SJSA1 (cell line): ENCODE measurements at places on chromosomes 7 and 10.

DNA sequence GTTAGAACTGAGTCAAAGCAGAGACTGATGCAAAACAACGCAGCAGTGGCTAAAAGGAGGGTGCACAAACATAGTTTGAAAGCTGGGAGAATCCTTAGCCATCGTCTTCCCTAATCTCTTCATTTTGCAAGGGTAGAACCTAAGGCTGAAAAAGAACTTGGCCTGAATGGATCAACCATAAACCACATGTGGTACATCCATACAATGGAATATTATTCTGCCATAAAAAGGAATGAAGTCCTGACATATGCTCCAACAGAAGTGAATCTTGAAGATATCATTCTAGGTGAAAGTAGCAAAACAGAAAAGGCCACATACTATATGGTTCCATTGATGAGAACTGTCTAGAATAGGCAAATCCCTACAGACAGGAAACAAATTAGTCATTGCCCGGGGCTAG, 330.3 kb upstream of the NPVF start:
- DNase-seq: no peak

GRCh38 chr7:35757574-35757973, 43.3 kb upstream of the SEPTIN7 start:
- DNase-seq: no peak

DNA sequence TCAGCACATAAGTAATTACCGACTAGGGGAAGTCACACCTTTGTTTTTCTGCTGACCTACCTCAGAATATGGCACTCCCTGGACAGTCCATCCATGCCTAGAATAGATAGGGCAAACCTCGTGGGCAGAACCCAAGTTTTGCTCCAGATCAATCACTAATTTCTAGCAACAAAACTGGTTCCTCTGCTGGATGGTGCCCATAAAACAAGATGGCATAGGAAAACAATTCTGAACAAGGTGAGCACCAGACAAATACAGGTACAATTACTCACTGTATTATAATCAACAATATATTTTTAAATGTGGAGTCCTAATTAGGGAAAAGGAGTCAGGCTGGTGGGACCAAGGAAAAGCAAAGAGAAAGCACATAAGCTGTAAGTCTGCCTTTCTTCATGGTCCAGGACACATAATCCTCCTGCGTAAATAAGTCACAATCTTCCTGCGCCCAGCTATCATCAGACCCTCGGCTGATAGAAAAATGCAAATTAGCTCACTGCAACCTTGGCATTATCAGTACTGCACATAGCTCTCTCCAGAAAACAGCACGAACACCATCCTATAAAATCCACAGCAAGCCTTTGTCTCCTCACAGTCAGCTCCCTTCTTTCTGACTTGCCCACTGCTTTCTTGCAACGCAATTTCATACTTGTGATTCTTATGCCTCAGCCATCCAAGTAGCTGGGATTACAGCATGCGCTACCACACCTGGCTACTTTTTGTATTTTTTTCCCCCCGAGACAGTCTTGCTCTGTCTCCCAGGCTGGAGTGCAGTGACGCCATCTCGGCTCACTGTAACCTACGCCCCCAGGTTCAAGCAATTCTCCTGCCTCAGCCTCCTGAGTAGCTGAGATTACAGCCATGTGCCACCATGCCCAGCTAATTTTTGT, 15.1 kb downstream of the URGCP start:
- no peak for DNase-seq

- DNase-seq: no peak
Measured at GRCh38 chr10:91883549-91884444, 25.5 kb downstream of the FGFBP3 start.

DNA sequence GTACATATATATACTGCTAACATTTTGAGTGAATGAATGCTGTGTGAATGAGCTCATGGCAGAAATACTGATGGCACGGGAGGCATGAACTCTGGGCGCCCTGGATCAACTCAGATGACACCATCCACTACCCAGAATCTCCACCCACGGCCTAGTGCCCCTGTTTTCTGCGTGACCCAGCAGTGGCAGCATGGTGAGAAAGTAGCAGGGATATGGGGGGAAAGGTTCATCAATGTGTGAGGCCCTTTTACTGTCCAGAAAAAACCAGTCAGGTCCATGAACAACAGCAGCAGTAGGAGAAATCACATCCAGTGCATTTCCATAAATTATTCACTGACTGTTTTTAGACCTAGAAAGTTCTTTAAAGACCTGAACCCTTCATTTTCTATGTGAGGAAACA, 391.0 kb upstream of the NRP1 start:
- no peak for DNase-seq

DNA sequence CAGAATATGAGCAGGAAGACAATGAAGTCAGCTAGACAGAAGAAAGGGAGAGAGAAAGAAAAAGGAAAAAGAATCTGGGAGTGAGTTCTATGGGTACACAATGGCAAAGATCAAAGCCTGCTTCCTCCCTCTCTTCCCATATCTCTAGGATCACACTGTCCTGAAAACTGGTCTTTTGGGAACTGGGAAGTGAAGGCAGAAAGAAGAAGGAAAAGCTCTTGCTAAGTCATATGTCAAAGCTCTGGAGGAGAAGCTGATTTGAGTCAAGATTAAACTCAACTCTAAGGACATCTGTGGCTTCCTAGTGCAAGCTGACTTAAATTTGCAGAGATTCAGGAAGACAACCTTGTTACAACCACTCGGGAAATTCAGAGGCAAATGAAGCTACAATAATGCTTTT, 147.5 kb downstream of the DOCK4 start:
- no peak for DNase-seq

- DNase-seq: no peak
Measured at GRCh38 chr7:4878336-4879335, 4.9 kb downstream of the RADIL start.

DNA sequence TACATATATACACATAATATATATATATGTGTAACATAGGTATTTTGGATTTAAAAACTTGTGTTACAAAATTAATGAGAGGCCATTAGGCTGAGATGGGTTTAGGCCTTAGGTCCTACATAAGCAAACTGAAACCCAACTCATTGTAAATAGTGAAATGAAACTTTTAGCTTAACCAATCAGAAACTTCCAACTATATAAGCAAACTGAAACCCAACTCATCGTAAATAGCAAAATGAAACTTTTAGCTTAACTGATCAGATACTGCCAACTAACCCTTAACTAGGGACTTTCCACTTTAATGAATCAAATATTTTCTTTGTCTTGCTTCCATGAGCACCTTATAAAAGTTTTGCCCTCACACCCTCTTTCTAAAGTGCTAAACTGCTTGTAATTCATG, 17.3 kb upstream of the SAMD9L start:
- DNase-seq: no peak

GRCh38 chr7:92843034-92843760, 6.8 kb upstream of the CDK6 start:
- DNase-seq: peak; percentile 35

DNA sequence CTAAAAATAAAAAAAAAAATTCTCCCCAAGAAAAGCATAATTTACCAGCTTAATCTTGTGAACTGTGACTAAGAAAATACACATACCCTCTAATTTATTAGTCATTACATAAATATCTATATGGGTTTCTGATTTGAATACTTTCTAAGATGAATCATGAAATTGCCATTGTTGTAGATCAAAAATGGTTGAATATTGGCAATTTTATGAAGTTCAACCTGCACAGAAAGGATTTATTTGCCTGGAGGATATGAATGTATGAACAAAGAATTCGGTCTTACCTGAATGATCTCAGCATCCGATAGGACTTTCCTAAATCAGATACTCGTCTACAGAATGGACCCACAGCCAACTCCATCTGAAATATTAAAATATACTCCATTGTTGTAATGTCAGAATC, 61.5 kb downstream of the HBP1 start:
- no peak for DNase-seq

GRCh38 chr7:25753837-25754236, 398.2 kb upstream of the NFE2L3 start:
- DNase-seq: no peak

DNA sequence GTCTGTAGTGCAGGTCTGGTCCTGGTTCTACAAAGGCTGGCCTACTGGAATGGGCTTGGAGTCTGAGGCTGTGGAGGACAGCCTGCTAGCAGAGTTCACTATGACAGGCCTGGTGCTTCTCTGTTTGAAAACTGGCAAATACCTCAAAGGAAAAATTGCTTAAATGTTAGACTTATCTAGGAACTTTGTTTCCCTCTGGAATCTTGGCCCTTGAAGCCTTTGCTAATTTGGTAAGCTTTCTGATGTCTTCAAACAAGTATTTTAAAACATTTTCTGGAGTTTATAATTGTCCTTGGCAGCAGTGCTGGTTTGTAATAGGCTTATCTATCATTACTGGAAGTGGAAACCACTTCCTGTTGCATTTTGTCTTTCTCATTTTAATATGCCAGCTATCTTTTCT, 139.7 kb downstream of the TMEM26 start:
- DNase-seq: no peak

DNA sequence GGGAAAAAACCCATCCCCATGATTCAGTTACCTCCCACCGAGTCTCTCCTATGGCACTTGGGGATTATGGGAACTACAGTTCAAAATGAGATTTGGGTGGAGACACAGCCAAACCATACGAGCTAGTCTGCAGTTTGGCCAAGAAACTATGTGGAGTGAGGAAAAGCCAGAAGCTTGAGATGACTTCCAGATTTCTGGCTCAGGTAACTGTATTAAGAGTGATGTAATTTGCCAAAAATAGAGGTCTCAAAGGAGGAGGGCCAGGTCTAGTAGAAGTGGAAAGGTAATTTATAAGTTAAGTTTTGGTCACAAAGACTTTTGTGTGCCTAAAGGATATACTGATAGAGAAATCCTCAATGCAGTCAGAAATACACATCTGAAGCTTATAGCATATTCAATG, 279.7 kb upstream of the MGMT start:
- no peak for DNase-seq

DNA sequence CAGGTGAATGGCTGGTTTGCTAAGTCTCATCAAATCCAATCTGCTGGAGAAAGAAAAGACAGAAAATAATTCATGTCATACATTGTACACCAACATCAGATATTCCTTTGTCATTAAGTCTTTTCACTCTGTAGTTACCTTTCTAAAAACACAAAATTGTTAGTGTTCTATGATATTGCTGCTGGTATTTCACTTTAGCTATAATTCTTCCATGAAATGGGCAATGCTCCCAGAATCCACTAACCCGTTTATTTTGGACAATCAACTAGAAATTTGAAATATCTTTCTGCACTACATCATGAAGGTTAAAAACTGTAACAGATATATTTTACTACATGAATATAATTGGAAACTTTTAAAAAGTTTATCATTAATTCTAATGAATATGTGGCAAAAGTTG, 181.3 kb downstream of the C7orf25 start:
- DNase-seq: no peak

- DNase-seq: no peak
Measured at GRCh38 chr7:10584886-10585285, 388.8 kb upstream of the PHF14 start.

DNA sequence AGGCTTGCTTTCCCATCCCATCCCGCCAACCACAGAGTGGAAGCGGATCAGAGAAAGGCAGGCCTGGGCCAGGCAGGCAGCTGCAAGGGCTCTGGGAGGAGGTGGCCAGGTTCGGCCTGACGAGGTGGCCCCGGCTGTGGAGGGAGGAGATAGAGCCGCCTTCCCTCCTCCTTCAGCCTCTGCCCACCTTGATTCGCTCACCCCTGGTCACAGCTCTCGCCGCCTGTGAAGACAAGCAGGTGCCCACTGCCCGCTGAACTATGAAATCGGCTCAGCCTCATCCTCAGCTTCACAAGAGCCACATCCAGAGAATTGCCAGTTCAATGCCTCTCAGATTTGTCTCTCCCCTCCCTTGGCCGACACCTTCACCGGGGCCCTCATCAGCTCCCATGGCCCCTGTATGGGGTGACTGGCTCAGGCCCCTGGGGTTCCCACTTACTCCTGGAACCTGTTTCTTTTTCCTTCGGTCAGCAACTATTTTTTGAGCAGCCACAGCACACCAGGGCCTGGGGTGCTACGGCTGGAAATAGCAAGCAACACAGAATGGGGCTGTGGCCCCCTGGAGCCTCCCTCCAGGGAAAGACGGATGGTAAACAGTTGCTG, 80.0 kb upstream of the CHST15 start:
- DNase-seq: peak; percentile 32

DNA sequence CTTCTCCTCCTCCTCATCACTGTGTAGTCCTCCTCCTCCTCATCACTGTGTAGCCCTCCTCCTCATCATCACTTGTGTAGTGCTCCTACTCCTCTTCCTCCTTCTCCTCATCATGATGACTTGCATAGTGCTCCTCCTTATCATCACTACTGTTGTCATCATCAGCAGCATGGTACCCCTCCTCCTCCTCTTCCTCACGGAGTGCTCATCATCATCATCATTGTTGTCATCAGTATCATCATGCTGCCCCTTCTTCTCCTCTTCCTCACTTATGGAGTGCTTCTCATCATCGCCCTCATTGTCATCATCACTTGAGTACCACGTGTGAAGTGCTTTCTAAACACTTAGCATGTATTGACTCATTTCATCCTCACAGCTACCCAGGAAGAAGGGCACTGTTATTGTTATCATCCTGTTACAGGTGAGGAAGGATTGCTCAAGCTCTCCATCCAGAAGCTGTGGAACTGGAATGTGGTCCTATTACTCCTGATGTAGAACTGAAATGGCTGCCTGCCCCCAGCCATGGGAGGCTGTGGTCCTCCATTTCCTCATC, 122.8 kb upstream of the SHH start:
- DNase-seq: no peak

- peak; percentile 90 for DNase-seq
Measured at GRCh38 chr7:1458683-1459511, at the start of gene MICALL2. Gene MICALL2 (minus strand): TSS chr7:1459470. CDS start chr7:1459326, 144 bp downstream.

DNA sequence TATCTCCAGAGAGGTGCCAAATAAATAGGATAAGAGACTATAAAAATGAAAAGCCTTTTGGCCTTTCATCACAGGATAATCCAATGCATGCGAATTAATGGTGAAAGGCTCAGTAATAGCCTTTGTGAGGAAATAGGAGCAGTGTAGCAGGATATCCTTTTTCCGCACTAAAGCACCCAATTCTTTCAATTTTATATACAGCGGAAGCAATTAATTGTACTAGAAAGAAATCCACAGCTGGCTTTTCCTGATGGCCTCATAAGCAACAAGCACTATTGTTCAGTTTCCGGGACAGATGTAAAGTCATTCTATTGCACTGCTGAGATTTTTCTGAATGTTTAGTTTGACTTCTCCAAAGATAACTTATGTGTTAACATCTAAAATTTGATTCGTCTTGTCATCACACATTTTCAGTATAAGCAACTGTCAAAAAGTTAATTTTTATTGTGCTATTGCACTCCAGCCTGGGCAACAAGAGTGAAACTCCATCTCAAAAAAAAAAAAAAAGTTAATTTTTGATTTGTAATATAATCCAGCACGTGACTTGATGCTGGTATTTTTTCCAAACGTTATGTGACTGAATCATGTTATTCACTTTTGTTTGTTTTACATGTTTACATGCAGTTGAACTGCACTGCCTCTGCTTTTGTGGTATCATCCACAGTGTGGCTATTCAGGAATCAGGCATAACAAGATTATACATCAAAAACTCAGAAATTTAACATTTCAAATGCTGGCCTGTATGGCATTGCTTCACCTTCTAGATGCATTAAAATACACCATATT, 8.4 kb upstream of the BMPR1A start:
- DNase-seq: peak; percentile 17
